ENCODE measurements at places on chromosomes 7 and 10.

DNA sequence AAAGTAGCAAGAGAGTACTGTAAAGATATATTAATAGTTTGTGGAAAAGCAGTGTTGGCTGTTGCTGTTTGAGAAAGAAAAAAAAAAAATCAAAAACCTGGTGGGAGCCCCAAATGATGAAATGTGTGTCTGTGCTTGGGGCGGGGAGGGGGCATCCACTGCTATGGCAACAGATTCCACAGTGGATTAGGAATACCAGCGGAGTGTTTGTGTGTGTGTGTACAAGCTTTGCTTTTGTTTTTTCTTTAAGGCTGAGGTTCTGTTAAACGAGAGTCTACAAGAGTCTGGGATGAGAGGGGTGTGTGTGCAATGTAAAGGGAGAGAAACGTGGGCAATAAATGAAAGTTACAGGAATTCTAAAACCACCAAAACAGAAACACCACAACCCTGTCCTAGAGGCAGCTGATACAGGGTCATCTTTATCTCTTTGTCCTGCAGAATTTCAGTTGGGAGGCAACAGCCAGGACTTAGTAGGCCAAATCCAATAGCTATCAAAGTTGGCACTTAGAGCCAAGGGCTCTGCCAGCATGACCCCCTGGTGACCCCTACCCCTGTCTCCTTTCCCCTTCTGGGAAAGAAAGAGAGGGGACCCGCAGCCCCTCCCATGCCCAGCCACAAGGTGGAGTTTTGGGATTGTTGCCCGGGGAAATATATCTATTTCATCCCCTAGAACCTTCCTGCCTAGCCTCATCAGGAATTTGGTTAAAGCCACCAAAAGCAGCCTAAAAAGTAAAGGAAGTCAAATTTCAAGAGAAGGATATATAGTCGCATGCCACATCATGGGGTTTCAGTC lies 85.4 kb downstream of the OSBPL3 start:
- DNase-seq: peak; percentile 40

GRCh38 chr7:27104341-27105058 lies 2.0 kb upstream of the HOXA2 start:
- no peak for DNase-seq

DNA sequence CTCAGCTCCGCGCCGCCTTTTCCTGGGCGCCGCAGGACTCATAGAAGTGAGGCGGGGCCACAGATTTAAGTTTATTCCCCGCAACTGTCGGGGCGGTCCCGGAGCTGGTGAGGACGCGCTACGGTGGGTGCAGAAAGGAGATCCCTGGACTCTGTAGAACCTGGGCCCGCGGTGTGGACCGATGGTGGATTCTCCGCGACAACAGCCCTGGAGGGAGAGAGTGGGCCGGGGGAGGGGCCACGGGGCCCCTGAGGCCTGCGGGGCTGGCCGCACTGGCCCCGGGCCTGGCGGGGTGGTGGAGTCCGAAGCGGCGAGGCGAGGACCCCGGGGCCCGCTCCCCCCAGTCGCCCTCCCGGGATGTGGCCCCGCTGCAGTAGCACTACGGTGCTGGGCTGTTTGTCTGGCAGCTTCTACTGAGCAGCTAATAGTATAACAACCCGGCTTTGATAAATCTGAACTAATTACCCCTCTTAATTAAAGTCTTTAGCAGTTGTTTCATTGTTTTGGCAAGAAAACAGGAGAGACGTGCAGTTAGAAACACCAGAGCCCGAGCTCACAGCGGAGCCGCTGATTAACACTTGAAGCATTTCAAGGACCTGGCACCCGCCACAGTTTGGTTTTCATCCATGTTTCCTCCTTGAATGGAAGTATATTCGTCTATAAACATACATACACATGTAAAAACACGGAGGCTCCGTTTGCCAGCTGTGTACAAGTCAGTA lies 4.2 kb downstream of the FEZF1 start:
- DNase-seq: no peak

DNA sequence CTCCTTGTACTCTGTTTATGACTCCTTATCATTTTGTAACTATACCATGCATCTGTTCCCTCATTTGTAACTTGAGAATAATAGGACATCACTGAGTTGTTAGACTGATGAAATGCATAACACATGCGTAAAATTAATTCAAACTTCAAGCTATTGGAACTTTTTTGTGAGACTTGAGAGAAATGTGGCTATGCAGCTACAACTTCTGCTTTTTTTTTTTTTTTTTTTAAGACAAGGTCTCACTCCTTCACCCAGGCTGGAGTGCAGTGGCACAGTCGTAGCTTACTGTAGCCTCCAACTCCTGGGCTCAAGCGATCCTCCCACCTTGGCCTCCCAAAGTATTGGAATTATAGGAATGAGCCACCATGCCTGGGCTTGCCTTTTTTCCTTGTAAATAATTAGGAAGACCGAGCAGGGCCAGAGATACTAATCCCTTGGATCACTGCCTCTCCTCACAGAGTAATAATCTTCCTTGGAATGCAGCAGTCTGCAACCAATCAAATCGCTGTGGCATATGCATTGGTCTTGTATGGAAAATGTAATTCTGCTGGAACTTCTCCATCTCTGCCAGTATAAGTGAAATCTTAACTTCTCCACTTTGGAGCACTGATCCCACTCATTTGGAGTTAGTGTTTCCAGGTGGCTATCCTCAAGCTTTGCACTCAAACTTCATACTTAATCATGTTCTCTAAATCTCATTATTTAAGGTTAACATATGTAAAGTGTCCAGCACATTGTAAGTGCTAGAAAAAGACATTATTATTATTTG lies 2.0 kb upstream of the PANK1 start:
- no peak for DNase-seq

DNA sequence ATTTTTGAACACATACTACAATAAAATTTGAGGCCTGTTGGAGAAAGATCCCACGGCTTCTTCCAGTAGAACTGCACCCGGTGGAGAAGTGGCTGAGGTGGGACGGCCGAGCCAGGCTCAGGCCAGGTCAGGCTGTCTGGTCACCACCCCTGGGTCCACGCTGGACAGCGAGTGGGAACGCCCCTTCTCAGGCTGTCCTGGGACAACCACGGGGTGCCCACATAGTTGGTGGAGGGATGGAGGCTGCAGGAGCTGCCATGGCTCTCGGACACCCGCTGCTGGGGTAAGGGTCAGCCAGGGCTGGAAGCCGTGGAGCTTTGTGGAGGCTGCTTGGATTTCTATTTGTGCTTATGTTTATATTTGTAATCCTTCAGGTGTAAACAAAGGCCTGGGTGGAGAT lies 206.5 kb downstream of the DNAJB6 start:
- DNase-seq: no peak

- DNase-seq: no peak
These were observed 592.5 kb downstream of the ARL4A start for GRCh38 chr7:13279854-13280435.

GRCh38 chr10:118979661-118980060 lies 49.9 kb upstream of the NANOS1 start:
- DNase-seq: no peak

GRCh38 chr10:114995468-114996247 lies 57.7 kb downstream of the TRUB1 start:
- no peak for DNase-seq

DNA sequence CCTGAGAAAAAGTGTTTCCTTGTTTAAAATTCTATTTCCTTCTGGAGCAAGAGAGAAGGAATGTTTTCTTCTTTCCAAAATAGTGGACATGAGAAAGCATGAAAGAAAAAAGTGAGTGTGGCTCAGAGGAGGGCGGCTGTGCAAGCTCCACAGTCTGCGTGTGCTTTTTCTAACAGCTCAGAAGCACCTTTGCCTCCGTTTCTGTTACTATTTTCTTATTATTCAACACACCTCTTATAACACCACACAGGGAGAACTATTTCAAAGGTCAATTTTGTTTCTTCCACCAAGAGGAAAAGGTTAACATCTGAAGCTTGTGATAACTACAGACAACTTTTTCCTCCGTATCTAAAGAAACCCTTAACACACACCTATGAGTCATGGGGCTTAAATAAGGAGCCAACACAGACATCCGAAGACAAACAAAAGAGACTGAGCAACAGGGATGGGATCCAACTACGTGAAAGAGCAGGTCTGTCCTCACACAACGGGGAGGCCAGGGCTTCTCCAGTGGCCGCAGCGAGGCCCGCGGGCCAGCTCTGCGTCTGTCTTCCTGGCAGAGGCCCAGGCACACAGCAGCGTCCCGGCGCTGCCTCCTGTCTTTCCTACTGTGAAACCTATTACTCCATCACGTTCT lies 36.2 kb upstream of the NCAPG2 start:
- peak; percentile 33 for DNase-seq

GRCh38 chr10:17669185-17669872 lies 25.4 kb downstream of the STAM start:
- no peak for DNase-seq

DNA sequence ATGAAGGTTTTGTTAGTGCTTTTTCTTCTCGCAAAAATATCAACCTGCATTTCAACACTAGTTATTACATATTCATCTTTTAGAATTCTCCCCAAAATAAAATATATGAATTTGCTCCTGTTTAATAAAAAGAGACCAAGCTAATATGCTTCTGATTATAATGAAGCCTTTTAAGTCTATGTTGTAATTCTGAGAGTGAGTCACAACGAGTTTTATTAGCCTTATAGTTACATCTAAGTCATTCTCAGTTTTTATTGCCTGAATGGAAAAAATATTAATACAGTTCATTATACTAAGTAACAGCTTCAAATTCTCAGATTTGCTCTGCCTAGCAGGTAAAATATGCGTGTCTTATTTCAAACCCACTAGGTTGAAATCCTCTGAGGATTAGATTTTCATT lies 152.4 kb upstream of the CELF2 start:
- DNase-seq: peak; percentile 74

DNA sequence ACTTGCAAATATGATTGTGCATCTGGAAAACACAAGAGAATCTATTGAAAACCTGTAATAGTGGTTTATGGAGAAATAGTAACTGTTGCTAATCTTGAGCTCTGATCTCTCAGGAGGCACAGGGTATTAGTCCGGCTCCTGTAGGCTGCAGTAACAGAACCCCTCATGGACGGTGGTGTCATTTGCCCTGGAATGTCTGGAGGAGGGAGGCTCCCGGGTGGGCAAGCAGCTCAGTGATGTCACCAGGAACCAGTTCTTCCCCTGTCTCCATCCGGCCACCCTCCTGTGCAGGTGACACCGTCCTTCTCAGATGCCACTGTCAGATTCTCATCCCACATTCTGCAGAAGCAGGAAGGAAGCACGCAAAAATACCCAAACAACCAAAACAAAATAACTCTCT lies 29.3 kb downstream of the INPP5A start:
- DNase-seq: no peak

DNA sequence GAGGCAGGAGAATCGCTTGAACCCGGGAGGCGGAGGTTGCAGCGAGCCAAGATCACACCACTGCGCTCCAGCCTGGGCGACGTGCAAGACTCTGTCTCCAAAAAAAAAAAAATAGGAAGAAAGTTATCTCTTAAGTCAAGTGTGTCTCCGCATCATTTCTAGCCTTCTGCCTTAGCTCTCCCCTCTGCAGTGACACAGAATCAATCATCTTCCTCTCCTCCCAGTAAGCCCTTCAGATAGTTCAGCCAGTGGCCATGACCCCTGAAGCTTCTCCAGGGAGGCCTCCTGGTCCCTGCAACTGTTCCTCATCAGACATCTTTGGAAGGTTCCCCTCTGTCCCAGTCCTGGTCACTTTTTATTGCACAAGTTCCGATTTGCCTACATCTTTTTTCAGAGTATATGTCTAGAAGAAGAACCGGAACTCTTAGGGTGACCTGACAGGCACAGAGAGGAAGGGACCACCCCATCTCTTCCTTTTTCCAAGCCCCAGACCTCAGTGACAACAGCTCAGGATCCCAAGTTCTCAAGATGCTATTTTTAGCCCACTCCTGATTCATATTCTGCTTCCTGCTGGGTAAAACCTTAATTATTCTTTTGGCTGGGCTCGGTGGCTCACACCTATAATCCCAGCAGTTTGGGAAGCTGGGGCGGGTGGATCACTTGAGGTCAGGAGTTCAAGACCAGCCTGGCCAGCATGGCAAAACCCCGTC lies 6.6 kb upstream of the RHBDD2 start:
- peak; percentile 36 for DNase-seq

GRCh38 chr7:100719523-100720278 lies 567 bp upstream of the EPO start:
- DNase-seq: peak; percentile 44

GRCh38 chr7:157423348-157423747 lies 86.5 kb downstream of the DNAJB6 start:
- DNase-seq: no peak

GRCh38 chr10:27440021-27440420 lies 64.1 kb upstream of the RAB18 start:
- no peak for DNase-seq

- DNase-seq: no peak
These were observed 278.2 kb downstream of the GATA3 start for GRCh38 chr10:8332730-8333111.

GRCh38 chr10:48802611-48803071 lies 118.0 kb downstream of the WDFY4 start:
- DNase-seq: no peak

DNA sequence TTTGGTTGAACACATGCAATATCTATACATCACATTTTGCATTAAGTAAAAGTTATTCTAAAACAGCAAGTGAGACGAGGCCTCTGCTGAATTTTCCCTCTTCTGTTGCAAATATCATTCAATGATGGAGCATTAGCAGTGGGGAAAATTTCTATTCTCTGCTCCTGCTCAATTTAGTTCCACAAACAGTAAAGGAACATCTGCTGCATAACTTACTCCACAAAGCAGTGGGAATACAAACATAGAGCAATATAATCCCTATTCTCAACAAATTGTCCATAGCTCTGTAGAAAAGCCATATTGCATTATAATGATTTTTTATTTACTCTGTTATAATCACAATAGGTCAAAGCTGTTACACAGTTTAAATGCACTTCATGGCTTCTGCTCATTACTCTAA lies 5.9 kb downstream of the AGR3 start:
- no peak for DNase-seq

- DNase-seq: no peak
These were observed 4.8 kb upstream of the PRRT4 start for GRCh38 chr7:128366300-128366699.

DNA sequence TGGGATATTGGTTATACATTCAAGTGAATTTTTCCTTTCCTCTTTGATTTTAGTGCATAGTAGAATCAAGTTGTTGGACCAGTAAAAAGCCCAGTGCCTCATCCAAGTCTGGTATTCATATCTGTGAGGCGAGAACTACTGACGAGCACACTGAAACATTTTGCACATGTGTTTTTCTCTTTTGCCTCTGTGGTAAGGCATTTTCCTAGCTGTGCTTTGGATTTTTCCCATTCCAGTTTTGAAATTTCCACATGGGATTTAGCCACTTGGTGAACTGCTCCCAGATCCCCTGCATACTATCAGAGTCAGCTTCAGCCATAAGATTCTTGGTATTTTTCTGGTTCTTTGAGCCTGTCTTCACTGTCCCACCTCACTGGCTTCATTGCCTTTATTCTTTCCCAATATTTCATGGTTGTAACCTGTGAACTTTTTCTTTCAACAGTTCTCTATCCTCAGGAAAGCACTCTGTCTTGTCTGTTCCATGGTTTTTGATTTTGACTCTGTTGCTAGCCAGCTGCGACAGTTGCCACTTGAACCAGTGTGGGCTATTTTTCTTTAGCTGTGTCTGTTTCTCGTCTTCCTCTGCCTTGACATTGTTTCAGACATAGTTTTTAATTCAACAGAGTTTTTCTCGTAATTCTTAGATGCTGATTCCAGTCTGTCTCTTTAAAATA lies 239.0 kb downstream of the REEP3 start:
- peak; percentile 48 for DNase-seq

Measured in foreskin fibroblast (primary cell).